ENCODE measurements at places on chromosomes 7 and 10.

DNA sequence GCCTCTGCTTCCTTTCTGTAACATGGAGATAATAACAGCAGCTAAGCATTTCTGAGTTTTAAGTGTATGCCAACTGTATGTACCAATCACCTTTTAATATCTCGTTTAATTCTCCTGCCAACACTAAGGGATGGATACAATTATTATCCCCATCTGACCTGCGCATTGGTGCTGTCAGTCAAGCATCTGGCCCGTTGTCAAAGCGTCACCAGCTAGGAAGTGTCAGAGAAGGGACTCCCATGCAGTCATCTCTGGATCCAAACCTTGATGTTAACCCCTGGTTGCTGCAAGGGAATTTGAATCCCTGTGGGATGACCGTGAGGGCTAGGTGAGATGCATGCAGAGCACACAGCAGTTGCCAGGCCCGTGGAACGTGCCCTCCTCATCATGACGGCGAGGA is 506.8 kb downstream of the SDK1 start:
- DNase-seq, result peak; percentile 2

GRCh38 chr10:79148452-79149344 is 79.9 kb downstream of the ZMIZ1 start:
- peak; percentile 91 for DNase-seq

- no peak for DNase-seq
Observed at GRCh38 chr10:133401500-133401899, 7.5 kb downstream of the MTG1 start.

DNA sequence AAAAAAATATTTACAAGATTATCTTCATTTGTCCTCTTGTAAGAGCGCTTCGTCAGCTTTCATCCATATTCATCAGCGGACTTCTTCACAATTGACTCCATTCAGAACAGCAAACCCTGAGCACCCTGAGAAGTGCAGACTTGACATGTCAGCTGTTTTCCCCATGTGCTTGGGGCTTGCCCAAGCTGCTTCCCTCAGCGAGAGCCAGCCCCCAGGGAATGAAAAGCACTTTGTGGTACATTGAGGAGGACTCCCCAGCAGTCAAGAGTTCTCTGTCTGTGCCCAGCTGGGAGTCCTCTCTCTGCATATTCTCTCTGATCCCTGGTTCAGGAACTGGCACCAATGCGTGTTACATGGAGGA is 22.7 kb downstream of the HKDC1 start:
- DNase-seq, result no peak

DNA sequence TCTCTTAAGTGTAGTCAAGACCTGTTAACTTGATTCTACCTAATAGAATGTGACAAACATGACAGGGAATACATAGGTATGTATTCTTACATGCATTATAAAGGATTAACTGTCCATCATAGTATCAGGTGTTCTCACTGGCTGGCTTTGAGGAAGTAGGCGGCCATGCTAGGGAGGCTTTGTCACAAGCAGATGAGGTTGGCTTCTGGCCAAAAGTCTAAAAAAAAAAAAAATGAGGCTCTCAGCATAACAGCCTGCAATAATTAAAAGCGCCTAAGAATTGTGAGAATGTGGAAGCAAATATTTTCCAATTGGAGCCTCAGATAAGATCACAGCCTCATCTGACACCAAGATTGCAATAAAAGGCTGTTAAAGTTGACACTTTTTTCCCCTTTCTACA is 1256.8 kb upstream of the SORCS1 start:
- no peak for DNase-seq

DNA sequence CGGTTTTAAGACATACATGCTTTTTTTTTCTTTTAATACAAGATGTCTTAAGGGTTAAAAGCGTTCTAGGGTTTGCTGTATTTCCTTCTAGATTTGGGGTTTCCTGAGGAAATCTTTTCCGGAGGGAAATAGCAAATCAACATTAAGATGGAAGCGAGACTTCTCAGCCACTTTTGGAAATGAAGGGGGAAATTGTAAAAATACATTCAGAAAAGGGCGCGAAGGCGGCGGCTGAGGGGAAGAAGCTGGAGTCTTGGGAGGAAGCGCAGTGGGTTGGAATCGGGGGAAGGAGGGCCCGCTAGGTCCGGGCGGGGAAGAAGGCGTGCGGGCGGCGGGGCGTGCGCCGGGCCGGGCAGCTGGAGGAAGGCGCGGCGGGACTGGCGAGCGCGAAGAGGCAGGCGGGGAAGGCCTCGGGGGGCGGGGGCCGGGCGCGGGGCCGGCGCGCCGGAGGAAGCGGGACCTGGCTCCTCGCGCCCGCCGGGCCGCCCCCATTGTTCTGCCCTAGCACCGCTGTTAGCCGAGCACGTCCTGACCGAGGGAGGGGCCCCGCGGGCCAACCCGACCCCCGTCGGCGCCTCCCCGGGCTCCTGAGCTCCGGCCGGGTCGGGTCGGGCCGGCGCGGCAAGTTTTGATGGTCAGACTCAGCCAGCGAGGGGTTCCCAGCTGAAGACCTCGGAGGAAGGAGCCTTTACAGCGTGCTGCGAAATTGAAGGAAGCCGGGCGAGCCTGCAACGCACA is 1.5 kb upstream of the SKIDA1 start:
- DNase-seq, result peak; percentile 80

GRCh38 chr10:131814567-131815265 is 86.1 kb upstream of the PPP2R2D start:
- no peak for DNase-seq

DNA sequence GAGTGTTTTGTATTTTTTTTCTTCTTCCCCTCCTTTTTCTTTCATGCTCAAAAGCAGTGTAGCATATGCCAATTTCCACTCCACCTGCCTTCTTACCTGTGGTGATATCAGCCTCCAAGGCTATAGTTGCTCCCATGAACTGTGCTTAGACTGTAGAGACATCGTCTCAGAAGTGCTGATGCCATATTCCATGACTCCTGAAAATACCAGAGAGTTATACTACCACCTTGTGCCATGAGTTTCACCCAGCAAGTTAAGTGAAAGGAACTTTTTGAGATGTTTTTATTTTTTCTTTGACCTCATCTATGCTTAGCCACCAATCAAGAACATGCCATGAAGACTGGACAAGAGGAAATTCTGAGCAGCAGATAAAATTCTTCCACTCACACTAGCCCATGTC is 142.8 kb upstream of the SEMA3E start:
- DNase-seq, result no peak
